ENCODE measurements at places on chromosomes 4 and X.

DNA sequence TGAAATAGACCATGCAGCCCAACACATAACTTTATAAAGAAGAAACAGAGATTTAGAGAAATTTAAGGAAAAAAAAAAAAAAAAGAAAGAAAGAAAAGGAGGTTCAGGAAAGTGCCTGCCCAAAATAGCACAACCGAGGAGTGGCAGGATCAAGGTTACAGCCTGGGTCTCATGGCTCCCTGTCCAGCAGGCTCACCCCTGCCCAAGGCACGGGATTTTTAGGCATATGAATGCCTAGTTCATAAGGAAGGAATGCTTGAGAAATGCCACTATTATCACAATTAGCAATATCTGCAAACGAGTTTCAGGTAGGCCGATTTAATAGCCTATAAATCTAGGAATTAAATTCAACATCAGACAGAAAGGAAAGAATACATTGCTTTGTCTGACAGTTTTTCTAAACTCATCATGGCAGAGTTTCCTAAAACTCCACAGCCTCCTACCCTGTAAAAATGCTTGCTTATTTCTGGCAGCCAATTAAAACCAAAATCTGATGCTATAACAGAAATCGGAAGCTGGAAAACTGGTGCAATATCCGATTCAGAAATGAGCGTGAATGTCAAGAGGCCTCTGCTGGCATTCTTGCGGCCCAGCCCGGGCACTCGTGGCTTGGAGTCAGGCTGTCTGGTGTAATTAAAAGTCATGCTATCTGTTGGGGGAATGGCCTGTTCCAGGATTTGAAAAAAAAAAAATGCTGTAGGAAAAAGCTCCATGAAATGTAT is 63.5 kb downstream of the GEMIN8 start:
- DNase-seq, result no peak

GRCh38 chr4:158051401-158052235 is 121.2 kb downstream of the GASK1B start:
- DNase-seq, result no peak

GRCh38 chr4:138576684-138577083 is 334.5 kb upstream of the SLC7A11 start:
- no peak for DNase-seq

GRCh38 chrX:16931371-16931770 is 15.1 kb upstream of the REPS2 start:
- DNase-seq, result no peak

Measured in activated T-cell treated with anti-CD3 and anti-CD28 coated beads for 48 hours (primary cell).